GOT3 (cell line): ENCODE measurements at places on chromosomes 1 and 21.

DNA sequence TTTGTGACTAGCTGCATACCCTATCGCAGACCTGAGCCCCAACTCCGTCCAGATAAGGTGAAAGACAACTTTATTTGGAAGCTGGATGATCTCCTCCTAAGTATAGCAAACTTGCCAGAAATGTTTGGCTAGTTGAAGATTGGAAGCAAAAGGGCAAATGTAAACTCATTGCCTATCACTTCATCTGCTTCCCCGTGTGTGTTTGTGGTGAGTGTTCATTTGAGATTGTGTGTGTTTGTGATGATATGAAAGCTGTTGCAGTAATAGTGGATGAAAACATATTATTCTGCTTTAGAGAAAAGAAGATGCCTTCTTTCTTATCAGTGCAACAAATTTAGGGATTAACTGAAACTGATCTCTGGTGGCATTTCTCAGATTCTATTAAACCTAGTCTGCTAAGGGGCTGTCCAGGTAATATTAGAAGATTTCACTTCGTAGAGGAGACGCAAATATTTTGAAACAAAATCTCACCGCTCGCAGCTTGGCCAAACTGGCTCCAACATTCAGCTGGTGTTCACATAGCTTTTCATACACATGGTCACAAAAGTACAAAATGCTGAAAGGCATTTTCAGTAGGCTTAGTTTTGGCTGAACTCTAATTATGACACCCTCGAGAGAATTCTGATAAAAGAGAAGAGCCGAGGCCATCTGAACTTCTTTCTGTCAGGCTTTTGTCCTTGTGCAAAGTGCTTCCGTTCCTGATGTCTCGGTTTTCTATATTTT lies 1.1 kb downstream of the TBX19 start:
- no peak for DNase-seq

- no peak for DNase-seq
Observed at GRCh38 chr1:212671342-212672031, 28.2 kb downstream of the BATF3 start.

GRCh38 chr1:160742428-160743127 lies 3.5 kb downstream of the SLAMF7 start:
- DNase-seq: no peak

- DNase-seq: no peak
Observed at GRCh38 chr1:190908246-190908645, 430.6 kb upstream of the BRINP3 start.

GRCh38 chr1:11328444-11328843 lies 55.4 kb downstream of the UBIAD1 start:
- DNase-seq: no peak

DNA sequence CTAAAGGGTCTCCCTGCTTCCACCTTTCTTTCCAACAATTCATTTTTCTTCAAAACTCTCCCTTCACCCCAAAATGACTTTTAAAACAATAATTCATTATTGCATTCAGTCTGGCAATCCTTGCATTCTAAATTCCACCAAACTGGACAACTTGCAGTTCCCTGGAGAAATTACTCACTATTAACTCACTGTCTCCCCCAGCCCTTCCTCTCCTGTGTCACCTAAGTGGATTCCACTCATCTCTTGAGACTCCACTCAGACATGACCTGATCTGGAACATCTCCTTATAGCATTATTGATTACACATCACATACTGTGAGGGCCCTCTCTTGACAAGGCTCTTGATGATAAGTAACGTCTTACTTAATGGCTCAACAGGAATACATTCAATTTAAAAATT lies 257.1 kb downstream of the BRINP2 start:
- DNase-seq: no peak
